ENCODE measurements at places on chromosomes 16 and 17. TPM values are rescaled to one million over a fixed set of nuclear protein-coding genes. Genes with fewer than 3 reads are reported as not detected.

GGT6 gene
- 0.17 TPM for polyA plus RNA-seq

- DNase-seq, result no peak
Measured at GRCh38 chr17:62802561-62803205, 5.4 kb downstream of the MARCHF10 start.

HOXB3 gene
- 41.6 TPM for polyA plus RNA-seq

- no peak for DNase-seq
Measured at GRCh38 chr17:74545843-74546230, at the start of gene CD300C. Gene CD300C (minus strand): TSS chr17:74546115. CDS start chr17:74545782, 333 bp downstream.

GRCh38 chr17:49216953-49217650, 6.6 kb downstream of the ABI3 start:
- no peak for DNase-seq

DNA sequence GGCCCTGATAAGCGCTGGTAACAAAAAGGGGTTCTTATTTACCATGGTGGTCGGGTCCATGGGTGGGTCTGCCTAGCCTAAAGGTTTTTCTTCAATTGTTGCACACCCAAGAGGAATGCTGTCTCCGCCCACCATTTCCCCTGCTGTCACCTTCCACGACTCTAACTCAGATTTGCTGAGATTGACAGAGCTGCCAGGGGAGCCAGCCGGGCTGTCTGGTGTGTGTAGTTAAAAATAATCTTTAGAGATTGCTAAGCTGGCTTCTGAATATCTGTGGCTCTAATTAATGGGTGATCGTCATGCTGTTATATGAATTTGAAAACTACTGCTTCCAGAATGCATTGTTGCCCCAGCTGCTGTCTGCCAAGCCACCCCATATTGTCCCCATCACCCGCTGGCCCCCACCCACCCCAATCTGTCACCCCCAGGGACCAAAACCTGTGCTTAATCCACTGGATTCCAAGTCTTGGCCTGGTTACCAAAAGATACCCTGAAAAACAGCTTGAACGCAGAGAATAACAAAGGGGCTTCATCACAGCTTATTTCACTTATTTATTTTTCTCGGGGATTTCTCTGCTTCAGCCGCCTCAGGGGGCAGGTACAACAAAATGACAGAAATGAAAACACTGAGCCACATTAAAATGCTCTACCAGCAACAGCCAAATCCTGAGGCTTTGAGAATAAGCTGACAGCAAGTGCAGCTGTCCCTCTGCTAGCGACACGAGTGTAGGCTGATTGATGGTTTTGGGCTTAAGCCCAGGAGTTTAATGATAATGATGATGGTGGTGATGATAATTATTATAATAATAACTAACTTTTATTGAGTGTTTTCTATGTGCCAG, 46.1 kb upstream of the NLK start:
- DNase-seq, result peak; percentile 38

- no peak for DNase-seq
Measured at GRCh38 chr16:79592186-79592585, 8.4 kb downstream of the MAF start.

SEZ6L2 gene
- 187 TPM for polyA plus RNA-seq

DNA sequence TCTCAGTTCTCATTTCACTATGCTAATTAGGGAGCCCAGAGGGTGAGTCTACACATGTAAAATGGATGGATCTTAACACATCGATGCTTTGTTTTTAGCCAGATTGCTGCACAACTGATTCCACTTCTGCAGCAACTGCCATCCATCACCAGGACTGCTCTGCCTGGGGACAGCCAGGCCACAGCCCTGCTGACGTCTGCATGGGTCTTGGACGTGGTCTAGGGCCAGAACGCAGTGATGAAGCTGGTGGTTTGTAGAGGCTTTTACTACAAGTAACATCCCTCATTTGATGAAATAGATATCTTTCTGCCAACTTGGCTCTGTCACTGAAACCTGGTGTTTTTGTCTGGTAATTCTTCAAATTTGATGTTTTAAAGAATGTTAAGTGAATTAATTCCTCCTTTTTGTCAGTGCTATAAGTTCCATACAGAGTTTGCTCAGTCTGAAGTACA, 50.6 kb downstream of the MARCHF10 start:
- peak; percentile 43 for DNase-seq

DNA sequence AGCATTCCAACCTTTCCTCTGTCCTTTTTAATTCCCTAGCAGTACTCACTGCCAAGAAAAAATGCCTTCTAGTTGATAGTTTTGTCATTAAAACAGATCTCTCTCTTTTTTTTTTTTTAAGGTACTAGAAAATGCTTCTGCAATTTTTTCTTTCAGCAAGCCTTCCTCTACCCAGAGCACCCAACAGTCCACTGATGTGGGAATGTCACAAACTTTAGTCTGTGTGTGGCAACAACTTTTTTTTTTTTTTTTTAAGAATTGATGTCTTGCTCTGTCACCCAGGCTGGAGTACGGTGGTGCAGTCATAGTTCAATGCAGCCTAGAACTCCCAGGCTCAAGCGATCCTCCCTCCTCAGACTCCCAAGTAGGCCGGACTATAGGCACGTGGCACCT, 34.7 kb downstream of the CDRT15 start:
- no peak for DNase-seq

GPRC5C gene
- polyA plus RNA-seq, result 63.8 TPM

DNA sequence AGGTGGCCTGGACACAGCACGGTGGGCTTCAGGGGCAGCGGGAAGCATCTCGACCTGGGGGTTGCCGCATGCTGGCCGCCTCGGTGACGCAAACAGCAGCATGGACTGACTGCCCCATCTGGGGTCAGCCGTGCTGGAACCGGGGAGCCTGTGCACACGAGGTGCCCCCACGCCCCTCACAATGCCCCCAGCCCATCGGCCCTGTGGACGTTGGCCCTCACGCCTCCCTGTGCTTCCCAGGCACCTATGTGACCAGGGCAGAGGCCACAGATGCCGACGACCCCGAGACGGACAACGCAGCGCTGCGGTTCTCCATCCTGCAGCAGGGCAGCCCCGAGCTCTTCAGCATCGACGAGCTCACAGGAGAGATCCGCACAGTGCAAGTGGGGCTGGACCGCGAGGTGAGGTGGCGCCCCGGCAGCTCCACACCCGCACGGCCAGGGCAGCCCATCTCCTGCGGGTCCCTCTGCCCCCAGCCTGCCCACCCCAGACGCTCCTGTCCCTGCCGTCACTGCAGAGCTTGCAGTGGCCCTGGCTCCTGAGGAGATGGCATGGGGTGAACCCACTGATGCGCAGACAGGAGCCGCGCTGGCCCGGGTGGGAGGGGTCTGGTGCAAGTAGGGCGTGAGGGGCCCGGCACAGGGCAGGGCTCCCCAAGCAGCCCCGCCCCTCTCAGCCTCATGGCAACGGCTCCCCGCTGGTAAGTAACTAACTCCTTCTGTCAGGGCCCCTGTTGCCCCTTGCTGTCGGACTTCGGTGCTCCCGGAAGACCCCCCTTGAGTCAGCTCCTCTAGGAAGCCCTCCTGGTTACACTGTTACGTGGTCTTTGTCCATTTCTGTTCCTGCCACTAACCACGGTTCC, 13.6 kb downstream of the CDH15 start:
- DNase-seq, result no peak

GRIN2A gene
- 1.4 TPM for polyA plus RNA-seq

DNA sequence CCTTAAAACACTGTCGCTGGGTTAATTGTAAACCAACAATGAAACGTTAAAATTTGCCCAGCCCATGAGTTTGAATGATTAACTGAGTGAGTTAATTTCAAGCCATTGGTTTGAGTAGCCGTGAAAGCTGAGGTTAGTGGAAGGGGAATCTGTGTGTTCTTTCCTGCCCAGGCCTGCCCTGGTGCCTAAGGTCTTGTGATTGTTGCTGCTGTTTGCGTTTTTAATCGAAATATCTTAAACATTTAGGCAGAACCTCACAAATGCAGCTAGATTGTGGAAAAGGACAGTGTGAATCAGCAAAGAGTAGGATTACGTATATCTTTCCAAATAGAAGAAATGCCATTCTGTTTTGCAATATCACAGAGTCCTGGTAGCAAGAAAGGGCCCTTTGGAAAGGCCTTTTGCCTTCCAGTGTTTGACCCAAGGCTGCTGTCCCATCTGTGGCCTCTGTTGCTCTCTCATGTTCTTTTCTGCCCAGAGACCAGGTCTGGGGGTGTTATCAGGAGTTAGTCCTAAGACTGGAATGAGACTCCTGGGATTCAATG, 113.8 kb downstream of the MSI2 start:
- no peak for DNase-seq

- DNase-seq, result peak; percentile 70
Measured at GRCh38 chr16:23148513-23149266, 562 bp downstream of the USP31 start.

FA2H gene
- polyA plus RNA-seq, result 59.9 TPM

DNA sequence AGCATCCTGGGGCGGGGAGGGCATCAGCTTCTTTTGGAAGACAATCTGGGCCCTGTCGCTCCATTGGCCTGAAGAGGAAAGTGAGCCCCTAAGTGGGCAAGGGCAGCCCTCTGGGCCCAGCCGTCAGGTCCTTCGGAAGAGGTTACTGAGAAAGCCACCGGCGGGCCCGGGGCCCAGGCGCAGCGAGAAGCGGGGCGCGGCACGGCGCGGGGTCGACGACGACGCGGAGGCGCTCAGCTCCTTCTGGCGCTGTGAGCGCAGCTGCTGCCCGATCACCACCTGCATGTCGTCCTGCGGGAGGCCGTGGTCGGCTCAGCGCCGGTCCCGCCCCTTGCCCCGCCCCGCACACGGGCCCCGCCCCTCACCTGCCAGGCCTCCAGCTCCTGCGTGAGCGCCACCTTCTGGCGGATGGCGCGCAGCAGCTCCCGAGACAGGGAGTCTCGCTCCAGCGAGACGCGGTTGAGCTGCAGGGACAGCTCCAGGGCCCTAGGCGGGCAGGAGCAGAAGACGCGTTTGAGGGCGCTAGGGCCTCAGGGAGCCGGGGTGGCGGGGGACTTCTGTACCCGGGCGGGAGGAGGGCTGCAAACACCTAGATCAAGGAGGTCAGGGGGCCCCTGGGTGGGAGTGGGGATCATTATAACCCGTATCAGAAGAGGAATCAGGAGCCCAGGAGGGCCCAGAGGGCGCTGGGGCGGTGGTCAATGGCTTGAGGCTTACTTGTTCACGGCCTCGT, 4.3 kb downstream of the THOC6 start:
- DNase-seq, result peak; percentile 91

HIC1 gene
- polyA plus RNA-seq, result 2.6 TPM

CCL4L2 gene
- polyA plus RNA-seq, result not detected

DNA sequence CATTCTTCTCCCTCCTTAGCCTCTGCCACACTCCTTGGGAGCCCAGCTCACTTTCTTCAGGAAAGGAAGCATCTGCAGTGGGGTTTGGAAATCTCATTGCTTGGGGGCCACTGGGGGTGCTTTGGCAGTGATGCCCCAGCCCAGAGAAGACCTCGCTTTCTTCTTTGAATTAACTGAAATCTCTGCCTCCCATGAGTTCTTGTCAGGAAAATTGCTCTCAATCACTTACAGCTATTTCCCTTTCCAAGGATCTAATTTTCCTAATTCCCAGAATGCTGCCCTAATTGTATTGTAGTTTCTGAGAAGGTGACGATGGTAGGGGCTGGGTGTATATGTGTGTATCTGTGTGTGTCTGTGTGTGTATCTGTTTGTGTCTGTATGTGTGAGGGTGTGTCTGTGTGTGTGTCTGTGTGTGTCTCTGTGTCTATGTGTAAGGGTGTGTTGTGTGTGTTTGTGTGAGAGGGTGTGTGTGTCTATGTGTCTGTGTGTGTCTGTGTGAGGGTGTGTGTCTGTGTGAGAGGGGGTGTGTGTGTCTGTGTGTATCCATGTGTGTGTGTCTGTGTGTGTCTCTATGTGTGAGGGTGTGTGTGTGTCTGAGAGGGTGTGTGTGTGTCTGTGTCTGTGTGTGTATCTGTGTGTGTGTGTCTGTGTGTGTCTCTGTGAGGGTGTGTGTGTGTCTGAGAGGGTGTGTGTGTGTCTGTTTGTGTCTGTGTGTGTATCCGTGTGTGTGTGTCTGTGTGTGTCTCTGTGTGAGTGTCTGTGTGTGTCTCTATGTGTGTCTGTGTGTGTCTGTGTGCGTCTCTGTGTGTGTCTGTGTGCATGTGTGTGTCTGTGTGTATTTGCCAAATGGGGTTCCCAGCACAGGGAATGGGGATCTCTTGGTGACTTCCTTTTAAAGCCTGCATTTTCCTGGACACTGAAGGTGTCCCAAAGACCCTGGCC, 83.5 kb upstream of the DNAJA2 start:
- DNase-seq, result peak; percentile 16

- no peak for DNase-seq
Measured at GRCh38 chr16:78396046-78396445, 296.6 kb downstream of the WWOX start.

CMTM2 gene
- polyA plus RNA-seq, result 0.32 TPM

PLXDC1 gene
- 15.8 TPM for polyA plus RNA-seq

GRCh38 chr17:602436-602835, 112.2 kb downstream of the VPS53 start:
- no peak for DNase-seq

SRL gene
- polyA plus RNA-seq, result 3.7 TPM

DNA sequence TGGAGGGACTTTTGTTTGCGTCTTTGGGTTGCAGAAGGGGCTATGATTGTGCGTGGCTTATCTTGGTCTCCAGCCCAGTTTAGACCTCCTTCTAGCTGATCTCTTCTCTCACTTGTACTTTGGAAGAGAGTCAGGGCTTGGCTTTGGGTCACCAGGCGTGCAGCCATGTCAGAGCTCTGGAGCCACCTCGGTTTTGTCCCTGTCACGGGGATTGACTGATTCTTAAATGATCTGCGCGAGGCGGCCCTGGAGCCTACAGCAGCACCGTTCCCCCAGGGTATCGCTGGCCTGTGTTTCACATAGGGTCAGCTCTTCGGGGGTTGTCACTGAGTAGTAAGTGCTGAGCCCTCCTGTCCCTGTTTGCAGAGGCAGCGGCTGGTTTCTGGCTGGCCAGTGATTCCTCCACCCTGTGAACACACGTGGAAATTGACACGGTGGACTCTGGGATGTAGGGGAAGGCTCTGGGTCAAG, 209.8 kb upstream of the CHMP6 start:
- no peak for DNase-seq

- no peak for DNase-seq
Measured at GRCh38 chr16:79169239-79169638, 431.3 kb downstream of the MAF start.

- DNase-seq, result no peak
Measured at GRCh38 chr17:6536053-6536452, 20.3 kb downstream of the PITPNM3 start.

PIPOX gene
- polyA plus RNA-seq, result 12.4 TPM

DNA sequence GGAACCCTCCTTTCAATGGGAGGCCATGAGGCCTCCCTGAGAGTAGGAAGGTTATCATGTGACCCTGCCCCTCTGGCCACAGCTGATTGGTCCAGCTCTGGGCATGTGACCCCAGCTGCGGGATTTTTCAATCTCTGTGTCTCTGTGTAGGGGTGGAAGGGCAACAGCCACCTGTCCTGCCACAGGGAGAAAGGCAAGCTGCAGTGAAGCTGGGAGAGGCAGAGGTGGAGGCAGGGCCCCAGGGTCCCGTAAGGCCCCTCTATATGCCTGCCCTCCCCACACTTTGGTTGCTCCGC, 10.9 kb downstream of the DNAAF8 start:
- DNase-seq, result no peak

TADA2A gene
- 16.2 TPM for polyA plus RNA-seq

Data from brain (organoid and tissue), 16 donors.